MM.1S (cell line): ENCODE measurements at places on chromosomes 2 and 18.
A peak's percentile ranks its signal among the peaks of the same experiment; 100 is the strongest.

- no peak for DNase-seq
Observed at GRCh38 chr2:233448575-233448974, 94.3 kb downstream of the DGKD start.

DNA sequence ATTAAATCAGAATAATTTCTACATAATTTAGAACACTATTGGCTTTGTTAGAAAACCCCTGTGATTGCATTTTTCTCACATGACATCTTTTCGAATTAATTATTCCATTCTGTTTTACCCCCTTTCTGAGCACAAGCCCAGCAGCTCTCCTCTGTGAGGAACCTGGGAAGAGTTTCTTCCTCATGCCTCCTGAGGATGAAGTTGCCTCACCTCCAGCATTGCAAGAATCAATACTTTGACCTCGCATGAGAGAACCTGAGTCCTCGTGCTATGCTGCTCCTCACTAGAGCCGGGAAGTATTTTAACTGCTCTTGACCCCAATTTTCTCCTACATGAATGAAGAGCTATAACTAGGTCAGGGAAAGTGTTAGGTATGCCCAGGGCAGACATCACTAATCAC is 77.1 kb upstream of the RAPH1 start:
- DNase-seq, result no peak

DNA sequence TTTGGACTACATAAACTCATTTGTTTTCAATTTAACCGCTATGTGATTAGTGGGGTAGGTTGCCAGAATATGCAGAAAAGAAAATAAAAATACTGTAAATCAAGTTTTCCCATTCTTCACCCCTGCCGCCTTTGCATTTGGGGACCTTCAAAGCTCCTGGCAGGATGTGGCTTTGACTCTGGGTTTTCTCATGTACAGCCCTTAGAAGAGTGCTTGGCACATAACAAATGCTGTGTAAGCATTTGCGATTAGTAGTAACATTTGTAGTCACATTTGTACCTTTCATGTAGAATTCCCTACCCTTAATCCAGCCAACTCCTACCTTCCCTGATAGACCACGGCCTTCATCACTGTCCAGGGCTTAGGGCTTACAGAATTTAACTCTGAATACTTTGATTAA is 262.6 kb downstream of the MREG start:
- DNase-seq, result peak; percentile 66

DNA sequence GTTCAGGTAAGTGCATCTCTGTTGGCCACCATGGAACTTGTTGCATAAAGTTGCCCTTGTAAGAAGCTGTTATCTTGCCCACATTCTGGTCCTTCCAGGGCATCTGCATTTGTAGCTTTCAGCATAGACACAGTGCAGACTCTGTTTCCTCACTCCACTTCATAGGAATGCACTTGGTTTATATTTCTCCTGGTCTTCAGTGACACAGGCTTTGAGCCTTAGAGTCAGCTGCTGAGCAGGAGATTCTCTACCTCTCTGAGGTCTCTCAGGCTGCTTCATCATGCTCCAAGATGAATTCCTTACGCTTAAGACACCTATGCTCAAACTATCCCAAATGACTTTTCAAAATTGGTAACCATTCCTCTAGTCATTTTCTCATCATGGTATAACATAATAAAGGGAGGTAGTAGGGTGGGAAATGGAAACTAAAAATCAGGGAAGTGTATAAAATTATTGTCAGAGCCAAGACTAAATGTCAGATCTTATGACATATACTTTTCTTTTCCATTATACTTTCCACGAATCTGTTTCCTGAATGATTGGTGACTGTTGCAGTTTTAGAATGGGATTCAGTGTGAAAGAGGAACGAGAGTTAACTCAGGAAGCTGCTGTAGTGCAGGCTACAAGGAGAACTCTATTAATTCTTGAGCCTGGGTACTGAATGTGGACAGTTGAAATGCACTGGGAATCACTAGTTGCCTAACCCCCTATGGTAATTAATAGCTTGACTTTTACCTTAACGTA is 72.0 kb downstream of the GALNT1 start:
- no peak for DNase-seq

DNA sequence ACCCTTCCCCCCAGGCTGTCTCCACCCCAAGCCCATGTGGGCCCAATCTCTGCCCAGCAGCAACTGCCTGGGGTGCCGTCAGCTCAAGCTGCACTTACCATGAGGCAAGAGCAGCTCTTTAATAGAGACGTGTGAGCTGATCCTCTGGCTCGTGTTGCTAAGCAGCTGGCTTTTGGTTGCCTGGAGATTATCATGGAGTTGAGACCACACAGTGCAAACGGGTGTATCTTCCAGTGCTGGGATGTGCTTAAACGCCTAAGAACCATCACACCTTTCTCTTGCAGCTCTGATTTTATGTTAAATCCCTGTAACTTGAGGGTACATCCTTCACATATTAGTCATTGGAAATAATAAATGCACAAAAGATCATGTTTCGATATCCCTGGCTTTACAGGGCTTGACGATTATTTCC is 271.1 kb downstream of the PRKCE start:
- DNase-seq, result no peak

- no peak for DNase-seq
Observed at GRCh38 chr18:69747388-69747787, 200.3 kb downstream of the CD226 start.

DNA sequence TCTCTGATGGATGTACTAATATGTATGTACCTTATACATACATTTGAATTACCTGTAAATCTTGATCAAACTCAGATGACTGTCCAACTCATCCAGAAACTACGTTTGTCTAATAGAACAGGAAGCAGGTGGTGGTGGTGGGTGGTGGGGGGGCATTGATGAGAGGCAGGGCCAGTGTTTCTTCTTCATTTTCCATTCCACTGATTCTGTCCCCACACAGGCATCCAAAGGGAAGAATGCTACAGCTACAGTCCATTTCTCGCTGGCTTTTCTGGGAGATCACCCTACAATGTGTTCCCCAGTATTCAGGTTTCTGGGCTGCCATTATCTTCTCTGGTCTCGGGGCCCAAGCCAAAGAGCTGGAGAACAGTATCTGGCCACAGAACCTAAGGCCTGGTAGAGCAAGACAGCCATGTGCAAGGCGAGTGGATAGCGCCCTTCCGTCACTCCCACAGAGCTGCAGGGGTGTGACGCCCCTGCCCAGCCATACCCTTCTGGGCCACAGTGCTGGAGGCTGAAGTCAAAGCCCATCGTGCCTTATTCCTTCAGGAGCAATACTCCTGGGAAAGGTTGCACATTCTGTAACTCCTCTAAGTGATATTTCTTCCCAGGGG is 54.5 kb downstream of the BCL11A start:
- no peak for DNase-seq

DNA sequence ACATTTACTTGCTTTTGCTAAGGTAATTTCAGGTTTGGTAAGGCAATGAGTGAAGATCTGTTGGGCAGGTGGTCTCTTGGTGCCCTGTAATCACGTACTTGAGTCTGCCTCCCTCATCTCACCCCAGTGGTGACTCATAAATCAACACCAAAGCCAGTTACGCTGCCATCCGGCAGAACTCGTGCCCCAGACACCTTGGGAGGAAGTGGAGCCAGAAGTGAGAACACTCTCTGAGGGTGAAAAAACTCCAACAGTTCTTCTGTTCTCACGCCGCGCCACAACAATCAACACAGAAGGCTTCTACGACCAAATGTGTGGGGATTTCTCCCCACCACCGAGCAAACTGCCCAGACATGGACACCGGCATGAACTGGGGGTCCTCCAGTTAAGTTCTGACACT is 206.2 kb downstream of the ARL4C start:
- DNase-seq, result no peak

DNA sequence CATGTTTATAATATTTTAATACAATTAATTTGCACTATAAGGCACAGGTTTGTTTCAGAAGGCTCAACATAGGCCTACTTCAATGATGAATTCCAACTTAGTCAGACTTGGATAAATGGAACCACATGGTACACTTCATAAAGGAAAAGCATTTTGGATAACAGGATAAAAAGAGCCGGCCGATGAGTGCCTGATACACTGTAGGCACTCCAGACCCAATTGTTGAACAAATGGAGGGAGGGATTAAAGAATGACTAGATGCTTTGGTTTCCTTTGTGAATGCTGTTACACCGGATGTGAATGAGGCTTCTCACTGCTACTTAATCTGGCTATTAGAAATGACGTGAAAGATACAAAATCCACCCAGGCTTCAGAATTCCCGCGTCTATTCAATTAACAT is 104.1 kb upstream of the KCTD1 start:
- no peak for DNase-seq

DNA sequence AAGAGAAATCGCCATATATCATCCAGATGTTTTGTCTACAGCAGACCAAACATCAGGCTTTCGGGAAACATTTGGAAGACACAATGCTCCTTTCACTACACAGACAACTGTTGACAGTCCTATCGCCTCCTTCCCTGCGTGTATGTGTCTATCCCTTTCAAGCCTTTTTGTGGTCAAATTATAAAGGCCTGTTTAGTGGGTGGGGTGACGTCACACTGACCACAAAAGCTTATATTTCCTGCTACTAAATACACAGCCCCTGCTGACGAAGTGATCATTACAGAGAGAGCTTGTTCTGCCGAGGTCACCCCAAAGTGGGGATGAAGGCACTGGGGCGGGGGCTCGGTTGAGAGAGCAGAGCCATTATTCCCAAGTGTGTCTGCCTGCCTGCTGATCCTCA is 302.7 kb upstream of the TNP1 start:
- DNase-seq, result peak; percentile 10

DNA sequence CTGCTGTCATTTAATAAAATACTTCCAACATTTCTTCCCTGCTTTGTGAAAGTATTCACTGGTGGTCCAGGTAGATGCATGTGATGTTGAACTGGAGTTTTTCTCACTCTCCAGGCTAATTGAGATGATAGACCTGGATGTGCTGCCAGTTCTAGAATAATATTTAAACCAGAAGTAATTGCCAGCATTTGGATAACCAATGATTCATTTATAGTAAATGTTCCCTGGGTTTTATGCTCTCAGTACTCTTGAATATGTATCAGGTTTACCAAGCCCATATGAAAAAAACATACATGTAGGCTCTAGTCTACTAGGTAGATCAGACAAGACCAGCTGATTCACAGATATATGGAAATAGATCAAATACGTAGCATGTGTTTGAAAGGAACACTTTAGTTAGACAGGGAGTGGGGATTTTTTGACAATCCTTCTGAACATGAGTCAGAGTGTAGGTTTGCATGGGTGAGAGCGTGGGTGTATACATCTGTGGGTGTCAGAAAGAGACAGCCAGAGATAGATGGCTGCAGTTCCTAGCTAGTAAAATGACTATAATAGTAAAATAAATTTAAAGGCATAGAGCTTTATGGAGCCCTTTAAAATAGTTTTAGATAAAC is 115.1 kb downstream of the NAB1 start:
- DNase-seq, result no peak

GRCh38 chr2:150610670-150611279 is 123.3 kb upstream of the RND3 start:
- peak; percentile 51 for DNase-seq

DNA sequence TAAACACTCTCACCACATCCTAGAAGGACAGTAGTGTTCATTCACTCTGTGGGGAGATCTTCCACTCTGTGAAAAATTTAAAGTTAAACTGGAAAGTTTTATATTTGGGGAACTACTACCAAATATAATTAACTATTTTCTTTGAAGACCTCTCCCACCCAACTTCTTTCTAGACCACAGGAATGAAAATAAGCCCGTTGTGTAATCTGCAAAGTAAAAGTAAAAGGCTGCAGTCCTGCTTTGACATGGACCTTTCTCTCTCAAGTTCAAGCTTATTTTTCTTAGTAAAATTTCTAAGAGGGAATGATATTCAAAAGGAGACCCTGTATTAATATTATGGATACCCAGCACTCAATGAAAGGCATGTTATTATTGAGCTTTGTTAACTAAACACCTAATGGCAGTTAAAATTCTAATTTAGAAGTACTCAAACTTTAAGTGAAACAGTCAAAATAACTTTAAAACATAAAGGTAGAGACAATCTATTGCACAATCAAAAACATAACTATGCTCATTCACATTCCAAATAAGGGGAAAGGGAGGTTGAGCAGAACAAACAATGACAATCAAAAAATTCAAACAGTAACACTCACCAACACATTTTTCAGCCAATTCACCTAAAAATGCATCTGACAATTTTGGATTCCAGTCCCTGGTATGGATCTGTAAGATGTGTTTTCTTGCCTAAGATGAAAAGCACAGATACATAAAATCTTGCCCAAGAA is 98.5 kb downstream of the ATAD2B start:
- no peak for DNase-seq

DNA sequence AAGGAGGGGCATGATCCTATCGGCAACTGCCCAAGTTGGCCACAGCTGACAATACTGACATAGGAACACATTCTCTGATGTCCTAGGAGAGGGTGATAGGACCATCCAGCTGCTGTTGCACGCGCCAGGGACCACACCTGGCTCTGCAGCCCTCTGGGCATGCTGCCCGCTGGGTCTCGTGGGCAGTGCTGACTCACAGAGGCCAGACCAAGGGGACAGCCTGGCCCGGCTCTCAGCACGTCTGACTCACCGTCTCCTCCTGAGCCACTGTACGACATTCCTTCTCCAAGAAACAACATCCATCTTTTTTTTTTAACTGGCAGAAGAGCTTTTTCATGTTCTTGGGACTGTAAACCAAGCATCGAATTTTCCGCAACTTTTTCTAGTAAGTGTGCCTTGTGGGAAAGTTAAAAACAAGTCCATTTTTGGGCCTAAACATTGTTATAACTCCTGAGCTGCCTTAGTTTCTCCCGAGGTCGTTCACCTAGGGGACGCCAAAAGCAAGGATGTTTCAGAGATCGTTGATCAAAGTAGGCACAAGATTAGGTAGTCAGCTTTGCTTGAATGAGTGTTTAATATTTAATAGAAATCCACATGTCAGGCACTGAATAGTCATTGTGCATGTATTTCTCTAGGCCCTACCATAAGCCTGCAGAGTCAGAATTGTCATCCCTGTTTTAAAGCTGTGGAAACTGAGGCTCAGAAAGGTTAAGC is 100.3 kb downstream of the TTC32 start:
- no peak for DNase-seq

GRCh38 chr2:95382686-95383634 is 19.5 kb upstream of the FAHD2A start:
- no peak for DNase-seq

GRCh38 chr2:127859712-127860085 is 1.7 kb upstream of the POLR2D start:
- DNase-seq, result peak; percentile 63
